ENCODE measurements at places on chromosomes 4 and X.

- no peak for DNase-seq
Observed at GRCh38 chr4:3269105-3269927, 20.4 kb downstream of the MSANTD1 start.

DNA sequence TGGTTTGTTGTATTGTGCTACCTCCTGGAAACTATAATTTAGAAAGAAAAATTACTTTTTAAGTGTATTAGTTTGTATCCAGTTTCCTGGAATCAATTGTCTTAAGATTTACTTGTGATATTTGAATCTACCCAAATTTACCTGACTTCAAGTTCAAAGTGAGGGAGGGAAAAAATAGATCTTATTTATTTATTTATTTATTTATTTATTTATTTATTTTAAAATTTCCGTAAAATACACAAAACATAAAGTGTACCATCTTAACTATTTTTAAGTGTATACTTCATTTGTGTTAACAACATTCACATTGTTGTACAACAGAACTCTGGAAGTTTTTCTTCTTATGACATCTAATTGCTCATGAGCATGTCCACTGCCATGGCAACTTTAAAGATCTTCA, 356.0 kb downstream of the DACH2 start:
- DNase-seq: no peak

DNA sequence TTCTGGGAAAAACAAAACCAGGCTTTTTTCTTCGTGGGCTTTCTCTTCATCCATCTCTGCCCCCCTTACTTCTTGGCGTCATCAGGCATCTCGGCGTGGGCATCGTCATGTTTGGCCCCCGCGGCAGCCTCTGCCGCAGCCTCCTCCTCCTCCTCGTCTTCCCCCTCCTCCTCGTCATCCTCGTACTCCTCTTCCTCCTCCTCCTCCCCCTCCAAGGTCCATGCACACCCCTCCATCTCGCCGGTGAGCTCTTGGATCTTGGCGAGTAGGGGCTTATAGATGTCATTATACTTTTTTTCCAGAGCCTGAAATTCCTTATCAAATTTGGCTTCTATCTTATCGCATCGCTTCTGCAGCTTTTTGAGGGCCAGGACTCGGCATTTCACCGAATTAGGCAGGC, 488 bp downstream of the NAP1L5 start:
- no peak for DNase-seq

DNA sequence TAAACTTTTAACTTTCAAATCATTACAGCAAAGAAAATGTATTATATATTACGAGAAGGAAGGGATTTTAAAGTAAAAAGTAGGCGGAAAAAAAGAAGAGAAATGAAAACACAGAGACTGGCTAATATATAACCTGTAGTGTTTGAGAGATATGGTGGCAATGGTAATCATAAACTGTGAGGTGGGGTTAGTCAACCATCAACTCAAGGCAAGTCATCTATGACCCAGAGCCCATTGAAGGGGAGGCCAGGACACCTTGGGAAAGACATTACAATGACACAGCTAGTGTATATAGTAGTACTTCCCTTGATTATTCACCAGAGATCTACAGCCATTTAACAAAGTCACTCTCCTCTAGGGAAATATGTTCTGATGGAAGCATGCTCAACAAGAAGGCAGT, 423.9 kb upstream of the PITX2 start:
- no peak for DNase-seq

DNA sequence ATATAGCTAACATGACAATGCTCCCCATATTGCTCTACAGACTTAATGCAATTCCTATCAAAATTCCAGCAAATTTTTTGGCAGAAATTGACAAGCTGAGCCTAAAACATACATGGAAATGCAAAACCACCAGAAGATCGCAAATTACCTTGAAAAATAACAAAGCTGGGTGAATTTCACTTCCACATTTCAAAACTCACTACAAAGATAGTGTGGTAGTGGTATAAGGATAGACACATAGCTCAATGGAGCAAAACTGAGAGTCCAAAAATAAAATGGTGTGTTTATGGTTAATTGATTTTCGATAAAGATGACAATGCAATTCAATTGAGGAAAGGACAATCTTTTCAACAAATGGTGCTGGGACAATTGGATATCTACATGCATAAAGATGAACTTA, 65.8 kb downstream of the SLC9A7 start:
- DNase-seq: no peak

GRCh38 chr4:73698217-73698616, 42.2 kb upstream of the CXCL8 start:
- DNase-seq: no peak

GRCh38 chrX:38870361-38870895, 69.2 kb downstream of the MID1IP1 start:
- no peak for DNase-seq

DNA sequence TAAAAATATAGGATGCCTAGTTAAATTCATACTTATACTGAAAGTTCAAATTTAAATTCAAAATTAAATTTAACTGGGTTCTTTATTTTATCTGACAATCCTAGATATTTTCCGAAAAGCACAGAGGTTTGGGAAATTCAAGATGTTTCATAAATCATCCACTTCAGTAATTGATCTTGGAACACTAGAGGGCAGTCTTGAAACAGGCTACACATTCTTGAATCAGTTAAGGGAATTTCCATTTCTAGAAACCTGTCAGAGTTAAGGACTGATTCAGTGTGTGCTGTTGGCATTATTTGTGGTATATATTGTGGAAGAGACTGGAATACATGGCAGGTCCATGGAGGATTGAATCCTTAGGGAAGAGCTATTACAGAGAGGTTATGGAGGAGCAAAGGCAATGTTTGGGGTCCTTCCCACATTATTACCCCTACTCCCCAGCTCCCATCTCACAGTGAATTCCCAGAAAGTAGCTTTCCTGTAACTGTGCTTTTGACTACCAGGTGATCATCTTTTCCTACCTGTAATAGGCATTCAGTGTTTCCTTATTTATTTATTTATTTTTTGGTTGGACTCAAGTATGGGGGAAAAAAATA, 92.9 kb downstream of the EGF start:
- DNase-seq: peak; percentile 26

DNA sequence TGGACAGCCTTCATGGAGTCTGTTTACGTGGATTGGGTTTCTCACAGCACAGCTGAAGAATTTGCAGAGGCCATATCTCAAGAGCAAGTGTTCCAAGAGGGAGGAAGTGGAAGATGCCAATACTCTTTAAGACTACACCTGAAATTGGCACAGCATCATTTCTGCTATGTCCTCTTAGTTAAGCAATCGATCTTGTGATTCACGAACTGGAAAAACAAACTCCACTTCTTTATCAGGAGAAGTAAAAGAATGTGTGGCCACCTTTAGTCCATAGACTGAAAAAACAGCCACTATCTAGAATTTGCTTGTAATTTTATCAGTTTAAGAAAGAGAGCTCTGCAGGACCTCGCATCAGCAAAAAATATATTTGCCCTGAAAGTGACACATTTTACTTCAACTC, 473.1 kb upstream of the ATOH1 start:
- DNase-seq: no peak

DNA sequence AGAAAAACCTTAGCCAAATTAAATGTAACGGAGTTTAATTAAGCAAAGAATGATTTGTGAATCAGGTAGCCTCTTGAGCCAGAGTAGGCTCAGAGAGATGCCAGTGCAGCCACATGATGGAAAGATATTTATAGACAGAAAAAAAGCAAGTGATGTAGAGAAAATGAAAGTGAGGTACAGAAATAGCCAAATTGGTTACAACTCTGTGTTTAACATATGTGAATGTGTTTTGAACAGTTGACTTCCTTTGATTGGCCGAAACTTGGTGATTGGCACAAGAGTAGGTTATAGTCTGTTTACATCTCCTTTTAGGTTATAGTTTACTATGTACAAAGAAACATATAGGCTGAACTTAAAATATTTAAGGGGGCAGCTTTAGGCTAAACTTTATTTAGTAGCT, 459.9 kb upstream of the BOD1L1 start:
- DNase-seq: no peak

DNA sequence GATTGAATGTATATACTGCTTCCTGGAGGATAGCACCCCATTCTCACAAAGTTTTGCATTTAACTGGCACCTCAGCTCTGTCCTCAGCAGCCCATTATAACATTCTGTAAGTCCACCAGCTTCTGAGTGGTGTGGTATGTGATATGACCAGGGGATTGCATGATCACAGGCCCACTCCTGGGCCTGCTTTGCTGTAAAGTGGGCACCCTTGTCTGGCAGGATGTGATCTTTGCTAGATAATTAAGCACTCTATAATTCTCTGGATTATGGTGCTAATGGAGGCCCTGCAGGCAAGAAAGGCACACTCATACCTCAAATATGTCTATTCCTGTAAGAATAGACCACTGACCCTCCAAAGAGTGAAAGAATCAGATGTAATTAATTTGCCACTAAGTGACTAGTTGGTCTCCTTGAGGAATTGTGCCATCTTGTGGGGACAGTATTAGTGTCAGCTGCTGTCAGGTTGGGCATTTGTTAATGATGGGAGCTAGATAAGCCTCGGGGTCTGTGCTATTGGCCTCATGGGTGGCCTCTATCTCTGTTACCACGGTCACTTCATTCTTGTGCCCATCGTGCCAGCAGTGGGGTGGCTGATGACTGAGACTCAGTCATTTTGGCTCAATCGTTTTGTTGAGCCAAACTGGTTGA, 2.2 kb upstream of the CFI start:
- DNase-seq: no peak

DNA sequence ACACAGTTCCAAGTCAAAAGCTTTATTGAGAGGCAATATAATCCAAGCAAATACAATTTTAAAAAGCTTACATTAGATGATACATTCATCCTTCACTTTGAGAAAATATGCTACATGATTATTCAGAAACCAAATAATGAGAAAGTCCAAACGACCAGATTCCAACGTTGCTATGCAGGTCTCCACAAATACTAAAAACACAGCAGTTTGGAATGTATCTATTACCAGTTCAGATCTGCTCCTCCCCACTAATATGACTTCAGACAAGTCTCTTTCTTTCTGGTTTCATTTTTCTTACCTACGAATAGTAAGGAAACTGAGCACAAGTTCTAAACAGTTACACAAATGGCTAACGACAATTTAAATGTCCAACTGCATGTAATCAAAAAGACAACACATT, 9.5 kb downstream of the NAF1 start:
- DNase-seq: peak; percentile 40

- no peak for DNase-seq
Observed at GRCh38 chr4:124953486-124953885, 241.0 kb upstream of the ANKRD50 start.

DNA sequence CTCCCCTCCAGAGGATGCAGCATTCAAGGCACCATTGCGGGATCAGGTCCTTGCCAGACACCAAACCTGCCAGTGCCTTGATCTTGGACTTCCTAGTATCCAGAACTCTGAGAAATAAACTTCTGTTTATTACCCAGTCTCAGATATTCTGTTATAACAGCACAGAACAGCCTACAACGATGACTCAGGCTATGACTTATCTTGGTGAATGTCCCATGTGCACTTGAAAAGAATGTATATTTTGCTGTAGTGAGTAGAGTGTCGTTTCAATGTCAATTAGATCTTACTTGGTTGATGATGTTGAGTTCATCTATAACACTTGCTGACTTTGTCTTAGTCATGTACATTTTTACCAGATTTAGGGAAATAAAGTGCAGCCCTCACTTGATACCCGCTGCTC, 34.5 kb upstream of the PGRMC1 start:
- no peak for DNase-seq

- DNase-seq: no peak
Observed at GRCh38 chr4:3340700-3341083, 47.9 kb downstream of the RGS12 start.

DNA sequence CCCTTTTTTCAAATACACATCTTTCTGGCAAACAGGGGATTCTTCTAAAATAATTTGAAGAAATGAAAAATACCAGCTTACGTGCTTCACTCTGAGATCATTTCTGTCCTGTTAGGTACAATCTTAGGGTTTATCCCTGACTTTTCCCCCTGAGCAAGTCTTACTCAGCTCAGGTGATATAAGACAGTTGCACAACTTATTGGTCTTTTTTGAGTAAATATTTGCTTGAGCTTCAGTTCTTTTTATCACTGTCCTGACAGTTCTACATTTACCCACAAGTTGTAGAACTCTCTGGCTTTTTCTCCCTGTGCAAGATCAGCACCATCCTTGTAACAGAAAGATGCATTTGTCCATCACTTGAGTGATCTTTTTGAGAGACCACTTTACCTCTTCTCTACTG, 84.9 kb downstream of the MID1IP1 start:
- DNase-seq: no peak

- no peak for DNase-seq
Observed at GRCh38 chrX:79281775-79282174, 85.4 kb downstream of the ITM2A start.

- no peak for DNase-seq
Observed at GRCh38 chr4:77360451-77360850, 203.4 kb downstream of the CCNG2 start.

DNA sequence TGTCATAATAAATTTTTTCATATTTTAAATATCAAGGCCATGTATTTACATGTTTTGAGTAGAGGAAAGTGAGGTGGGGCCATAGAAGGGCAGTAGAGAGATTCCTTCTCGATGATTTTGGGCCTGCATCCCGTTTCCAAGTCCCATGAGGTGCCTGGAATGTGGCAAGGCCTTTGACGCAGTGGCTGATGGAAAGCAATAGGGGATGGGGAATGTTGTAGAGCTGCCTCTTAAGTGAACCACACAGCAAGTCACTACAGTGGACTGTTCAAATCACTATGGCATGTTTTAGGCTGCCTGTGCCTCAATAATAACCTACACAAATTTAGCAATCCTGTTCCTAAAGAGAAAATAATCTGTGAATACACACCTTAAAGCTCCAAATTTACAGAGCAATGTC, 48.3 kb downstream of the ANXA5 start:
- no peak for DNase-seq

DNA sequence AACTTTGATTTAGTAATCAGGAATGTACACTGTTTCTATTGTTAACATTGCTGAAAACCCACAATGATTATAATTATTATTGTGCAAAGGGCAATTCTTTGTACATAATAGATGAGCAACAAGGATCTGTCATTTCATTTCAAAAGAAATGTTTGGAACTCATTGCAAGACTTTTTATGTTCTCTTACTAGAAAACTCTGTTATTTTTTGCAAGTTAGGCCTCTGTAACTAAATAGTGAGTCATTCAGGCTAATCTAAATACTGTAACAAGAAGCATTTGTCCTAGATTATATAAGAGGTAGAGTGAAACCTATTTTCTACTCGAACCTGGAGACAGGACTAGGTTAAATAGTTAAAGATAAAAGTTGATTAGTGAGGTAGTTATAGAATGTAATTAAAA, 93.2 kb upstream of the FAM47B start:
- peak; percentile 8 for DNase-seq

DNA sequence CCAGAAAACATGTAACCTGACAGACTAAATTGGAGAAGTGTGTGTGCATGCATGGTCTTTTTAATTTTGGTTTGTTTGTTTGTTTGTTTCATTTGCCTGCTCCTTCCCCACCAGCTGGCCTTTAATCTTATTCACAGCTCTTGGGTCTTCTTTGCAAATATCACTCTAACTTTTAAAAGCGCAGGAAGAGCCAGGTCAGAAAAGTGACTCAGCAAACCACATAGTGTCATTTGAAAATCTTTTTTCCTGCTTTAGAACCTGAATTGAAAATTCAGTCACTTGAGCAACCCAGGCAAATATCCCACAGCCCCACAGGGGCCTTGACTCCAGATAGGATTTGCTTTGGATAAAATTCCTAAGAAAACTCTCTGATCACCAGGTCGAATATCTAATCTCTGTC, 4.6 kb downstream of the TMEM255A start:
- DNase-seq: no peak

Data from amniotic stem cell (primary cell).